ENCODE measurements at places on chromosomes 1 and 21.

GRCh38 chr1:13541435-13542215 lies 27.8 kb upstream of the LRRC38 start:
- DNase-seq: no peak

DNA sequence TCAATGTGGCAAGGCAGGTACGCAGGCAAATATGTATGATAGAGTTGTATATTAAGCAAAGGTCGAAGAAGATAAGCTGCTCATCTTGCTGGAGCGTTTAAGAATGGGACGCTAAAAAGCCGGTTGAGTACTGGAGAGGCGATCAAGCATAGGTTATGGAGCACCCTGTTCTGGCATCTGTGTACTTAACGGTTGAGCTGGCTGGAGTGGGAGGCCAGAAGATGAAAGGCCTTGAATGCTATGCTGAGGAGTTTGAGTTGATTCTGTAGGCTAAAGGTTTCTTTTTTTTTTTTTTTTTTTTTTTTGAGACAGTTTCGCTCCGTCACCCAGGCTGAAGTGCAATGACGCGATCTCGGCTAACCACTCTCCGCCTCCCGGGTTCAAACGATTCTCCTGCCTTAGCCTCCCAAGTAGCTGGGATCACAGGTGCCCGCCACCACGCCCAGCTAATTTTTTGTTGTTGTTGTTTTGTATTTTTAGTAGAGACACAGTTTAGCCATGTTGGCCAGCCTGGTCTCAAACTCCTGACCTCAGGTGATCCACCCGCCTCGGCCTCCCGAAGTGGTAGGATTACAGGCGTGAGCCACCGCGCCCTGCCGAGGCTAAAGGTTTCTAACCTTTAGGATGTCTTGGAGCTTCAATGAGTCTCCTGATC lies 850 bp upstream of the KHDC4 start:
- DNase-seq: peak; percentile 49

GRCh38 chr1:115091572-115091971 lies 2.3 kb upstream of the TSPAN2 start:
- DNase-seq: peak; percentile 52

- DNase-seq: peak; percentile 65
Measured at GRCh38 chr1:118928739-118929554, 59.2 kb downstream of the TBX15 start.

GRCh38 chr1:248751142-248751541 lies 4.4 kb downstream of the LYPD8 start:
- peak; percentile 56 for DNase-seq

GRCh38 chr21:27424601-27425000 lies 457.7 kb upstream of the ADAMTS5 start:
- DNase-seq: no peak

DNA sequence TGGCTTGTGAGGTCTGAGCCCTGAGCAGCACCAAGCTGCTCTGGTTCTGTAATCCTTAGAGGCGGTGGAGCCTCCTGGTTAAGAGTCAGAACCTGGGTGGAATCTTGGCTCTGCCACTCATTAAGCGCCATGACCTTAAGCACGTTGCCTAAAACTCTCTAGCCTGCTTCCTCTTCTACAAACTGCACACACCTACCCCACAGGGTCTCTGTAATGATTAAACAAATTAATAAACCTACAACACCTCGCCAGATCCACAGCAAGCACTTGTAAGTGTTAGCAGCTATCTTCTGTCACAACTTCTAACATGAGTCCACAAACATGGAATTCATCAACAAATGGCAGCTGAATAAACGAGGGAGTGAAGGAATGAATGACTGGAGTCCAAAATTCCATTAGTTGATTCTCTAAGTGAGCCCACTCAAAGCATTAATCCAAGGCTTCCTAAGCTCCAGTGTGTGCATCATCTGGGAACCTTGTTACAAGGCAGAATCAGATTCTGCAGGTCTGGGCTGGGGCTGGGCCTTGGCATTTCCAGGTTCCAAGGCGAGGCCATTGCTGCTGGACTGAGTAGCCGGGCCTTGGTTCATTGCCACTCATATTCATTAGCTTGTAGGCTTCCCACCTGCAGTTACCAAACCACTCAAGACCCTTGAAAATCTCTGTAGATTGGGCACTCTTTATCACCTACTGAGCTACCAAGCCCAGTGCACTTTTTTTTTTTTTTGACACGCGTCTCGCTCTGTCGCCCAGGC lies 168.6 kb downstream of the HIVEP3 start:
- DNase-seq: no peak

- DNase-seq: no peak
Measured at GRCh38 chr1:178784131-178784536, 59.1 kb downstream of the RALGPS2 start.

- peak; percentile 92 for DNase-seq
Measured at GRCh38 chr1:159177272-159177907, 6.0 kb downstream of the CADM3 start.

DNA sequence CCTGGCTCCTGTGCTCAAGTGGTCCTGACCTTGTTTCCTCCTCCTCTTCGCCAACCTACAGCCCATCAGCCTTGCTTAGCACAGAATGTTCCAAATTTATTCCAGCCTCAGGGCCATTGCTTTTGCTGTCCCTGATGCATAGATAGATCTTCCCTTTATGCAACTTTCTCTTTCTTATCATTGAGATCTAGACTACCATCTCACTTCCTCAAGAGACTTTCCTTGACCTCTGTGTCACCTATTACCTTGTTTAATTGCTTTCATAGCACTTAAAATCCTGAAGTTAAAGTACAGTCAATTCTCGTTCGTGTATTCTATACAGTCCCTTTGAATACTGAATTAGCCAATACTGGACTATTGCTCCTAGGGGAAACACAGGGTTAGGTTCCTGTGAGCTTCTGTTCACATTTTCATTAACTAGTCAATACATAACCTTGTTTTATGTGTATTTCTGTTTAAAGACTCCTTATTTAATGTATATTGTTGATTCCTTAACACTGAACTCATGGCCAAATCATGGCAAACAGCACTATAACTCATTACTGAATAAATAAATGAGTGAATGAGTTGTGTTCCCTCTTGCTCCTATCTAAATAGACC lies 26.2 kb upstream of the MCOLN3 start:
- DNase-seq: no peak

- DNase-seq: no peak
Measured at GRCh38 chr21:22885079-22885478, 1886.9 kb downstream of the NCAM2 start.

DNA sequence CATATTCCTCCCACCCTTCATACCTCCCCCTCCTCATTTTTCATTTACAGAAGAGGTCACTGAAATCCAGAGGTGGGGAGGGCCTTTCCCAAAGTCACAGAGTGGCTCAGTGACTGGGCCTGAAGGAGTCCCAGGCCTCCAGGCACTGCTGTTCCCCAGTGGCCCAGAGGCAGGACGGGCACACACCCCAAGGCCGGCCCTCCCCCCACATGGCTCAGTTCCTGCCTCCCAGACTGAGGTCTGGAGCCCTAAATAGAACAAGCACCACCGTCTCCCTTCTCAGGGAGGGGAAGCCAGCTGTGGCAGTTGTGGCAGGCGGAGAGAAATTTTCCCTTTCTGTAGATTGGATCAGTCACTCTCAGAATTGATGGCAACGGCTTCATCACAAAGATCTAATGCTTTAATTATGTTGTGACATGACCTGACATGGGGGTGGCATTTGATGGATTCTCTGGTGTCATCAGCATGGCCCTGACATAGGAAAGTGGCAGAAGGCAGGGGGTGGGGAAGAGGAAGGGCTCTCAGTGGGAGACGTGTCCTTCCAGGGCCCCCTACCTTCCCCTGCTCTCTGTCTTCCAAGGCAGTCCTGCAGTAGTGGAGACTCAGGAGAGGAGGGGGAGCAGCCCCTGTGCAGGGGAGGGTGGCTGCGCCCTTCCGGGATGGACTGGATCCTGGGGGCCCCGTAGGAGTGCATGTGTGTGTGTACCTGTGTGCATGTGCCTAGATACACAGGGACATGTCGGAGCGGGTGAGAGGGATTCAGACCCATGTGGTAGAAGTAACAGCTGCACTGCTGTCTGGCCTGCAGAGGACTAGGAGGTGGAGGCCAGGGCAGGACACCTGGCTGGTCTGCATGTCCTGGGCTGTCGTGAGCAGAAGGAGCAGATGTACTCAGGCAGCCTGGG lies 41.2 kb upstream of the FOXO6 start:
- DNase-seq: no peak

DNA sequence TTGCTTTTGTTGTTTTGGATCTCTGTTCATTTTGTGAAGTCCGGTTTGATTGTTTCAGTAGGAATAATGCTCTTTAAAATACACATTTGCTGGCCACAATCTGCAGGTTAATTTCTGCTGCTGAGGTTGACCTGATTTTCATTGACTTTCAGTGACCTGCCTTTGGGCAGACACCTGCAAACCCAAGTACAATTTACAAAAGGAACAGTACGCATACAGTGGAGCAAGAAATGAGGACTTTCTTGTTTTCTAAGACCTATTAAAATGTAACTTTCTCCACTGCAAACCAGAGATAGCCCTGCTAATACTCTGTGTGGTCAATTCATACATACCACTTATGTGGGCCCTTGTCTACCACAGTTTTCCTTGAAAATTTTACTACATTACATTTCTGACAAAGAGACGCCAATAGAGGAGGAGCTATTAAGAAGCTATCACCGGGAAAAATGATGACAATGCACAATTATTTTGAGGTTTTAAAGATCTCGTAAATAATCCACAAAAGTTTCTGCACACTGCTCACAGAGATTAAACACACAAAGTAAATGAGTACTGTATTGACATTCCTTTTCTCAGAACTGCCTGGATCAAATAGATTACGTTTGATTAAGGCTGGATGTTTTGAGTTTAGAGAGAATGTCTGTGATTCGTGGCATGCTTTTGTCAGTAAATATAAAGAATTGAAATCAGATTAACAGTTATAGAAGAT lies 141.9 kb downstream of the SDCCAG8 start:
- no peak for DNase-seq

DNA sequence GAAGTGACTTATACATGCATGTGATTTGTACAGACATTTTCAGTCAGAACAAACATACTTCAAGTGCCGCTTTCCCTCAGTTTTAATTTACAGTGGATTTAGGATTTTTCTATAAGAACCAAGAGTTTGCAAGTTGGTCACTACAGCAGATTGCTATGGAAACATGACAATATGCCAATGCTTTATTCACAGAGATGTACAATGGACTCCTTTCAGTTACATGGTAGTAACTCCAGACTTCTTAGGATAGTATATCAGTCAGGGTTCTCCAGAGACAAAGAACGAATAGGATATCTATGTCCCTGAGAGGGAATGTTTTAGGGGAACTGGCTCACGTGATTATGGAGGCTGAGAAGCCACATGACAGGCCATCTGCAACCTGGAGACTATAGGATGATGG lies 27.4 kb downstream of the IFI44 start:
- DNase-seq: no peak

DNA sequence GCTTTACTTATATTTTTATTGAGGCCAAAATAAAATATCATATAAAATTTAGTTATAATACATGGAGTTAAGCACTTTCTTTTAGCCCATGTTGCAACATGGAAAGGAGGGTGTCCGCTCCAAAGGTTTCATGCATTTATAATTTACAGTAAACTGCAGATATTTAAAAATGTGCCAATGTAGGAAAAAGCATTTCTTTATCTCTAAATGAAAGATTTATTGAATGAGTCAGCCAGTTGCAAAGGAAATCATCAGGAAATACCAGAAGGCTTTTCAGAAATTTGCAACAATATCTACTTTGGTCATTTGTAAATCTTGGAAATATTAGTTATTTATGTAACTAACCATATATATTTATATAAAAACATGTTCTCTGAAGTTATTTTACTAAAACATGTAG lies 12.1 kb downstream of the ATP6V1G3 start:
- no peak for DNase-seq

- no peak for DNase-seq
Measured at GRCh38 chr1:24457866-24458265, 42.3 kb downstream of the NIPAL3 start.

- DNase-seq: no peak
Measured at GRCh38 chr1:228009116-228009827, 2.5 kb downstream of the WNT3A start.

GRCh38 chr1:39572379-39573096 lies 4.1 kb downstream of the PABPC4 start:
- DNase-seq: no peak

GRCh38 chr1:99820546-99820945 lies 29.6 kb upstream of the AGL start:
- peak; percentile 14 for DNase-seq

DNA sequence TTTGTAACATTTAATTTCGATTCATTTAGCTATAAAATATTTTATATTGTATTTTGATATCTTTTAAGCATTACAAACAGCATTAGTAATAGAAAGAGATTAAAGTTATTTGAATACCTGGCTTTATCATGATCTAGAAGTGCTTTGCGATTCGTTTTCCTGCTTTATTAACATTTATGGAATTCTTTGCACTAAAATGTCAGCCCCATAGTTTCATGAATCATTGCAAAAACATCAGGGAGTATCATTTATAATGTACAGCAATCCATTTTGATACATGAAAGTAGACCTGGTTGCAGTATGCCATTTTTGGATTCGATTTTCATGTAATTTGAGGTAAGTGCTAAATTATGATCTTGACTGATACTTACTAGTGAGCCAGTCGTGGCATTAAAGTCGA lies 108.0 kb upstream of the DPYD start:
- DNase-seq: no peak

- no peak for DNase-seq
Measured at GRCh38 chr1:151243683-151244216, 10.8 kb upstream of the PSMD4 start.

DNA sequence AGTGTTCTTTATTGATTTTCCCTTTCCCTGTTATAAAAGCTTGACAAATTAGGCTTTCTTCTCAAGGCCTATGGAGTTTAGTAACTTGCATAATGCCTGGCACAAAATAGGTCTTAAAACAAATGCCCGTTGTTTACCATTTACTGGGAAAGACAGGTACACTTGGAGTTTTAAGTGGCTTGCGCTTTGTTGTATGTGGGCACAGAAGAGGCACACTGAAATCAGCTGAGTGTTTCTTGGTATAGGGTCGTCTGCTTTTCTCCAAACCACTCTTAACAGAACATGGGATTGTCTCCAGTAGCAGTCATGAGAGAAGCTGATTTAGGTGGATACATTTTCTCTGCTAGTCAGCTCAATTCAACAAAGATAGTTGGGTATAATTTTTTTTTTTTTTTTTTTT lies 132.5 kb downstream of the SYT14 start:
- DNase-seq: no peak

GRCh38 chr1:211723273-211723672 lies 47.9 kb upstream of the NEK2 start:
- peak; percentile 25 for DNase-seq

- DNase-seq: no peak
Measured at GRCh38 chr1:178362747-178363146, 134.0 kb downstream of the CLEC20A start.

- DNase-seq: no peak
Measured at GRCh38 chr1:226956942-226957713, 17.0 kb downstream of the COQ8A start.

GRCh38 chr1:51615780-51616291 lies 1.1 kb upstream of the OSBPL9 start:
- DNase-seq: no peak

DNA sequence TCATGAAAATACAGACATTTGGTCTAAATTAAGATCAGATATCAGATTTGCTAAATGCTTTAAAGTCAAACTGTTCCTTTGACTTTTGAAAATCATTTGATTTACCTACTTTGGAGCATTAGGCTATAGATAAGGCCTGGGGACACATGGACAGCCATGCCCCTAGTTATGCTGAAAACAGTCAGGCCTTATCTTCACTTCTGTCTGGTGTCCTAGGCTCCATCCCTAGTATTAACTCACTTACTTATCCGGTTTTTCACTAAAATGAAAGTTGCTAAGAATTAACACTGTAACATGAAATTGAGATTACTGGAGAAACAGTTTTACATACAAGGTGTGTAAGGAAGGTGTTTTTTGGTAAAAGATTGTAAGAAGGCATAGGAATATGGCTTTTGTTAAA lies 4.5 kb upstream of the CATSPERE start:
- DNase-seq: peak; percentile 25

- DNase-seq: no peak
Measured at GRCh38 chr21:41482301-41482700, 25.7 kb downstream of the TMPRSS2 start.
